ENCODE measurements at places on chromosomes 11 and 22.

DNA sequence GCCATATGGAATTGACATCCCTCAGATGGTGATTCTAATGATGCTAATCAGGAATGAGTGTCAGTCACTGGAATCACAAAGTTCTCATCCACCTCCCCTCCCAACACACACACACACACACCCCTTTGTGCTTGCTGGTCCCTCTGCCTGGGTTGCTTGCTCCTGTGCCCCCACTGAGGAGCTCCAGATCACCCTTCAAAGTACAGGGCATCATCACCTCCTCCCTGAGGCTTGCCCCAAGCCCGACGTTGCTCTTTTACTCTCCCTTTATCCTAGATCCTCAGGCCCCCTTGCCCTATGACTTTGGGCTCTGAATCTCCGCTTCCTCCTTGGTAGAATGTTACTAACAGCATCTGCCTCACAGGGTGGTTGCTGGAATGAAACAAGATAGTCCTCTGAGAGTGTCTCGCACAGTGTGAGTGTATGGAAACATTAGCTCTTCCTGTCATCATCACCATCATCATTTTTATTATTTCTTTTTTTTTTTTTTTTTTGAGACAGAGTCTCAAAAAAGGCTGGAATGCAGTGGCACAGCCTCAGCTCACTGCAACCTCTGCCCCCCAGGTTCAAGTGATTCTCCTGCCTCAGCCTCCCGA, 3.4 kb downstream of the TOM1 start:
- DNase-seq, result no peak

DNA sequence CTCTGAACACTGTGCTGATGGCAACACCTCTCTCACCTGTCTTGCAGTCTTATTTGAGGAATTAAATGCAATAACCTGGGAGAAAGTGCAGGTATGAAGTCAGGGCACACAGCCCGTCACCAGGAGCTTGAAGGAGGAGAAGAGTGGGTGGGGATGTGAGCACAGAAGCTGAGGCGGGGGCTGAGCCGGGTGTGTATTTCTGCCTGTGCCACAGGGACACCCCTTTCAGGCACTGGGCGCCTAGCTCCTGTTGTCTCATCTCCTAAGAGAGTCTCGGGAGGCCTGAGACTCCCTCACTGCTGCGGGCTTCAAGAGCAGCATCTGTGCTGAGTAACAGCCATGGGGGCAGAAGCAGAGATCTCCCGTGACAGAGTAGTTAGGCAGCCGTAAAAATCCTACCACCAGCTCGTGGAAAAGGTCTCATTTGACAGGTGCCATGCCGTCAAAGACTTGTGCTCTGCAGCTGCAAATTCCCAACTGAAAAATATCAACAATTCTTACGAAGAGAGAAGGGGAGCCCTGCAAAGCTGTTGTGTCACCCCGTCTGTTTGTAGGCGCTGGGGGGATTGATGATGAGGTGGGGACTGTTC, 26.8 kb downstream of the PARVB start:
- DNase-seq, result no peak

DNA sequence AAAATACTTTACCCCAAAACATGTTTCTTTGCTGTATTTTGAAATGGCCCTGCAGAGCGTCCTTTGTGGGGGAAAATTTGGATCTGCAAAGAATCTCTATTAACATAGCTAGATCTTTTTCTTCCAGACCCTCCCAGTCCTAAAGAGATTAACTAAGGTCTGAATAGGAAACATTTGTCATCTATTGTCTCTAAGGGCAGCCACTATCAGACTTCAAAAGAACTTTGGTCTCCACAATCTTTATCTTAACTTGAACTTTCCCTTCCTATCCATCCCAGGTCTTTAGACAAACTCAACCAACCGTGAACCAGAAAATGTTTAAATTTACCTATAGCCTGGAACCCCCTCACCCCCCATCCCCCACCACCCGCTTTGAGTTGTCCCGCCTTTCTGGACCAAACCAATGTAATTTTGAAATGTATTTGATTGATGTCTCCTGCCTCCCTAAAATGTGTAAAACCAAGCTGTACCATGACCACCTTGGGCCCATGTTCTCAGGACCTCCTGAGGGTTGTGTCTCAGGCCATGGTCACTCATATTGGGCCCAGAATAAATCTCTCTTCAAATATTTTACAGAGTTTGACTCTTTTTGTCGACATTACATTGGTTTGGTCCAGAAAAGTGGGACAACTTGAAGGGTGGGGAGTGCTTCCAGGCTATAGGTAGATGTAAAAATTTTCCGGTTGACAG, 3.5 kb upstream of the KRTAP5-9 start:
- DNase-seq, result no peak

DNA sequence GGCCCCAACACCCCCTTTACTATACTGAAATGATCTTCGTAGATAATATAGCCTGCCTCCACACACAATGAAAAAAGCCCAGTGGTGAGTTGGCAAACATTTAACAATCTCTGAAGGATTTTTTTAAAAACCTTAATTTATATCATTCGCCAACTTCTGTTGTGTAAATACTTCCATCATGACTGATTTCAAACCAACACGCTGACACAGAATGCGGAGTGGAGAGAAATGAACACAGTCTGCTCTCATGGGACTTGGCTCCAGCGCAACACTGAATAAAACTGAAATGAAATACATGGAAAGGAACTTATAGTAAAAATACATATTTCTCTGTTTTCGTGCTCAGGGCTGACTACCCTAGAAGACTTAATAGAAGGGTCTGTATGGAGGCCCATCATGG, 61.3 kb upstream of the WNT11 start:
- DNase-seq, result no peak

- no peak for DNase-seq
Measured at GRCh38 chr22:32761251-32761903, 40.1 kb upstream of the TIMP3 start.

GRCh38 chr11:70487756-70488155, 89.4 kb downstream of the CTTN start:
- no peak for DNase-seq

DNA sequence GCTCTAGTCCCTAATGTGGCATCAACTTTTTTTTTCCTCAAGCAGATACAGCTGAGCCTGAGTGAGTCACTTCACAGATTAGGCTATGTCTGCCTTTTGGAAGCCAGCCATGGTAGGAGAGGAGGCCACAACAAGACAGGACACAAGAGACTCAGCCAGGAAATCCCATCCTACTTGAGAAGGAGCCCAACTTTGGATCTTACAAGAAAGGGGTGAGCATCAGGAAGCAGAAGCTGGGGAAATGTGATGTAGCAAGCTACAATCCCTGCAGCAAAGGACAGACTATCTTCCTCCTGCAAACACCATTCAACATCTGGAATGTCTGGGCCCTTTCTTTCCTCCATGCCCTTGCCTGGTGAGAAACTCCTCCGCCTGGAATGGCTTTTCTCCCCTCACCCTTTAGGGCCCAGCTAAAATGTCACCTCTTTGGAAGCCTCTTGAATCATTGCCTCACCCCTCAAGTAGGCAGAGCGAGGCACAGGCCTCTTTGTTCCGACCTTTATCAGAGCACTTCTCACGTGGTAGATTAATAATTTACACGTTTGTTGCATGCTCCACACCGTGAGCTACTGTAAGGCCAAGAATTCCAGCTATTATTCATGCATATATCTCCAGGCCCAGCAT, 156.4 kb upstream of the PITPNB start:
- no peak for DNase-seq

DNA sequence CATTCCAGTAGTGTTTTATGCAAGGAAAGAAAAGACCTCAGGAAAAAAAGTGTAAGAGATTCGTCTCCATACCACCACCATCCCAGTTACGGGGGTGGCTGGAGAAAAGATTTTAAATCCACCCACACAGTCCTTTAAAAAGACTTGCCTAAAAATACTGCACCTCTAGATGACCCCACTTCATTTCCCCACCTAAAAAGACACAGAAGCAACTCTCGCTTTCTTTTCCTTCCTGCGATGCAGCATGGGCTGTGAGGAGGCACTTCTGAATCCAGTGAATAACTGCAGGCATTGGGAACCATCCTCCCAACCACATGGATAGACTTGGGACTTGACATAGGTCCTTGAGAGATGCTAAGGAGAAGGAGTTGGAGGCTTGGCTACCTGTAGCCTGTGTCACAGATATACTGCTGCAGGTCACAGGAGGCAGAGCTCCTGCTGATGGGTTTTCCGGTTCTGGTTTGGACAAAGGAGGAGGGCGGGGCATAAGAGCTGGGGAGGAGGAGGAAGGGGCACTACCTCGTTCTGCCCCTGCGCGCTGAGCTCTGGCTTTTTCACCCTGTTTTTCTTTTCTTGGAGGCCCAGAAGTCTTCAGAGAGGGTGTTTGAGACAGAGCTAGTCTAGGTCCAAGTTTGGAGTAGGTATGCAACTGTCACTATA, 285.9 kb downstream of the NTM start:
- no peak for DNase-seq

GRCh38 chr11:76266286-76267100, 60.2 kb upstream of the WNT11 start:
- DNase-seq, result no peak

GRCh38 chr11:126355324-126355925, at the start of gene ST3GAL4:
Gene ST3GAL4, plus strand, starts transcription at chr11:126355686. Its CDS starts 50,470 bp downstream, at chr11:126406156.
- DNase-seq, result peak; percentile 53

- no peak for DNase-seq
Measured at GRCh38 chr11:44622721-44623258, 57.3 kb downstream of the CD82 start.

DNA sequence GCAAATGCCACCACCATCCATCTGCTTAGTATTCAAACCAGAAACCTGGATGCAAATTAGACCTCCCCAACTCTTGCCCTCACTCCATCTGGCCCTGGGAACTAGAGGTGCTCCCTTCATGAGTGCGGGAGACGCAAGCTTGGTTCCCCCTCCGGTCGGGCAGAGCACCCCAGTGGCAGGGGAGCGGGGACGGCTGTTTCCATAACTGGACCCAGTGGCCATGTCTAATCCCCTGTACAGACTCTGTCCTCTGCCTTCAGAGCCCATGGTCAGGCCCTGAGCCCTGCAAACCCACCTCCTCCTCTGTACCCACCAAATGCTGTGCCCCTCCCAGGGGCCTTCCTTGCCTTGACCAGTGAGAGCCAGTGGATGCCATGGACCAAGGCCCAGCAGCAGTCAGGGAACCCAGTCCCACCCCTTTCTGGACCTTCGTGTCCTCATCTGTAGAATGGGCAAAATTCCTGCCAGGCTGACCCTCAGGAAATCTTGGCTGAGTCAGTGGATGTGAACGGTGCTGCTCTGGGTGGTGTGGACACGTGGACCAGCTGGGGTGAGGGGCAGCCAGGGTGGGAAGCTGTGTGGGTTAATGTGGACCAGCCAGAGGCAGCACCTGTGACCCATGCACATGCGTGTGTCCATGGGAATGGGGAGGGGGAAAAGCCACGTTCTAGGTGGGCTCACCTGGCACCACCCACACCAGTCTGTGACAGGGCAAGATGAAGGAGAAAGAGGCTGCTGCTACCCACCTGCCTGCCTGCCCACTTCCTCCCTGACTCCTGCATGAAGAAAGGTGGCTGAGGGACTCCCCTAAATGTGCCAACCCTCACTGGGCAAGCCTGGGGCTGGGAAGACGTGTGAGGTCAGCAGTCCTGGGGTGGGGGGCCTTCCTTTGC, 72.8 kb downstream of the LRRC32 start:
- no peak for DNase-seq

DNA sequence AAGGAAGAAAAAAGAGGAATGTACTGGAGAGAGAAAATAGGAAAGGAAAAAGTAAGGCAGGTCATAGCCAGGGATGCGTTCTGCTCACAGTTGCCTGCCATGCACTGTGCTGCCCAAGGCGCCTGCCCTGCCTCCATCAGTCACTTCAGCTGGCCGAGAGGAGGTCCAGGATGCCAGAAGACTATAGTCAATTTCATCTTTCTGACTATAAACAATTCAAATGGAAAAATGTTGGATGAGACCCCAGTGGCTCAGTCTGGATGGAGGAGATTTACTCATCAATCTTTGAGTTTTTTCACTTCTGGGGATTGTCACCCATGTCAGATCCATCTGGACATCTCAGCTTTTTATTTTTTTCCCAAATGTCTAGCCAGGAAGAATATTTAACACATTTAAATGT, 36.7 kb upstream of the CLMP start:
- no peak for DNase-seq

DNA sequence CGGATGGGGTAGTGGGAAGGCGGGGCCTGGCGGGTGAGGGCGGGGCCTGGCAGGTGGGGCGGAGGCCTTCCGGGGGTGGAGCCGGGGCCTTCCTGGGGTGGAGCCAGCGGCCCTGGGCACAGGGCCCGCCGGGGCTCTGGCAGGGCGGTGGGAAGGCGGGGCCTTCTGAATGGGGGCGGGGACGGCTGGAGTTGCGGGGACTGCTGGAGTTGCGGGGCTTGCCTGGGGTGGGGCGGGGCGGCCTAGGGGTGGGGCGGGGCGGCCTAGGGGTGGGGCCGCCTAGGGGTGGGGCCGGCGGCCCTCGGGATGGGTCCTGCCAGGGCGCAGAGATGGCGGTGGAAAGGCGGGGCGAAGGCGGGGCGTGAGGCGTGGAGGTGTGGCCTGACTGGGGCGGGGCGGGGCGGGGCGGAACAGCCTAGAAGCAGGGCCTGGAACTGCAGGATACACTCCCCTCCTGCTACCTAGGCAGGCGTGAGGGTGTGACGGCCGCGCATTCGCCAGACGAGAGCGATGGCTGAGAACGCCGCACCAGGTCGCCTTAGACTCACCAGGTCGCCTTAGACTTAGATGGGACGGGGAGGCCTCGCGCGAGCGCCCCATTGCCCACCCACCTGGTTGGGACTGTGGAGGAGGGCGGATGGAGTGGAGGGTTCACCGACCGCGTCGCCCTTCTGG, 19.3 kb downstream of the RRP7A start:
- peak; percentile 70 for DNase-seq

DNA sequence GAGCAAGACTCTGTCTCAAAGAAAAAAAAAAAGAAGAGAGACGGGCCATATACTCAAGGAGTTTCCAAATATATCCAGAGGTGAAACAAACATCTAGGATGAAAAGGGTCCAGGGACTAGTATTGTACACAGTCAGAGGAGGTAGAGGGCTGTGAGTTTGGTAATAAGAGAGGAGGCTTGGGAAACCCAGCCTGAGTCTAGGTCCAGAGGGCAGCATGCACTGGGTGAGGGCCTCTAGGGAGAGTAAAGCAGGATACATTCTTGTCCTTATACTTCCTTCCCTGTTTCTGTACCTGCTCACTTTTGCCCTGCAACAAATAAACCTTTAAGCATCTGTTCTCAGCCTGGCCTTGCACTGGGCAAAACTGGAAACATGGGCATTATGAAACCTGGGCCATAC, 31.5 kb downstream of the STIM1 start:
- DNase-seq, result no peak

GRCh38 chr11:67030976-67031375, 8.0 kb downstream of the SYT12 start:
- no peak for DNase-seq

- no peak for DNase-seq
Measured at GRCh38 chr11:34509336-34509876, 4.2 kb downstream of the ELF5 start.

- DNase-seq, result no peak
Measured at GRCh38 chr11:71213696-71214552, 38.5 kb downstream of the SHANK2 start.

- no peak for DNase-seq
Measured at GRCh38 chr11:79421820-79422219, 19.0 kb downstream of the TENM4 start.
